ENCODE measurements at places on chromosomes 7 and 10. TPM values are rescaled to one million over a fixed set of nuclear protein-coding genes. Genes with fewer than 3 reads are reported as not detected.

DNA sequence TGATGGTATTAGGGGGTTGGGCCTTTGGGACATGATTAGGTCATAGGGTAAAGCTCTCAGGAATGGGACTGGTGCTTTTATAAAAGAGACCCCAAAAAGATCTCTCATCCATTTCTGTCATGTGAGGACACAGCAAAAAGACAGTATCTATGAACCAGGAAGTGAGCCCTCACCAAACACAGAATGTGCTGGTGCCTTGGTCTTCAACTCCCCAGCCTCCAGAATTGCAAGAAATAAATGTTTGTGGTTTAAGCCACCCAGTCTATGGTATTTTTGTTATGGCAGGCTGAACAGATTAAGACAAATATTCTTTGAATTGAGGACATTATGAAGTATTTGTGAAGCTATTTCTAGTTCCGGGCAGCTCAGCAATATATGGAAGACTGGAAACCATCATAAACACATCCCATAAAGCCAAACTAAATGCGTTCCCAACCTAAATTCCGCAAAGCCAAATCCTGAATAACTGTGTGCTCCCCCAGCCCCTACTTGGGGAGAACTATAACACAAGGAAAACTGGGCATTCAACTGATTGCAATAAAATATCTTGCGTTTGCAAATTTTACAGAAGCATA lies 153.7 kb downstream of the GALNT17 start:
- H3K4me3 ChIP-seq, result no peak overlapping the region
- no peaks in the 10 kb centered on the region for H3K36me3 ChIP-seq
- no peak overlapping the region for H3K27ac ChIP-seq
- H3K27me3 ChIP-seq, result no peaks in the 10 kb centered on the region

GRCh38 chr10:105288026-105288425 lies 646.9 kb downstream of the SORCS3 start:
- H3K27me3 ChIP-seq, result no peaks in the 10 kb centered on the region
- no peak for DNase-seq
- no peak overlapping the region for H3K27ac ChIP-seq
- H3K4me3 ChIP-seq, result no peak overlapping the region
- H3K4me1 ChIP-seq, result no peaks in the 10 kb centered on the region

DNA sequence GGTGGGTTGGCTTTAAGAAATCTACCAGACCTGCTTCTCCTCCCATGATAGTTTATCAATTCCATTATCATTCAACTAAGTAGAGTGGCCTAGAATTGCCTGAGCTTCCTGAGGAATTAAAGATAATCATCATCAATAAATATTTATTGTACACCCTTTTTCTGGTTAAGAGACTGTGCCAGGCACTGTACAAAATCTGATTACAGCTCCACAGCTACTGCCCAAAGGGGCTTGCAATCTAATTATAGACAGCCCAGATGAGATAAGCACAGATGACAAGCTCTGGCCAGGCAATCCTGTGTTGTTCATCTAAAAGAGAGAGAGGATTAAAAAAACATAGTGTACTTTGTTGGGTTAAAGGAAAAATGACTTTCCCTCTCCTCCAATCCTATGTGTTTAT lies 586.4 kb downstream of the GATA3 start:
- H3K4me3 ChIP-seq, result no peak overlapping the region
- no peak overlapping the region for H3K27ac ChIP-seq
- DNase-seq, result no peak
- H3K36me3 ChIP-seq, result no peaks in the 10 kb centered on the region
- no peaks in the 10 kb centered on the region for H3K27me3 ChIP-seq

DNA sequence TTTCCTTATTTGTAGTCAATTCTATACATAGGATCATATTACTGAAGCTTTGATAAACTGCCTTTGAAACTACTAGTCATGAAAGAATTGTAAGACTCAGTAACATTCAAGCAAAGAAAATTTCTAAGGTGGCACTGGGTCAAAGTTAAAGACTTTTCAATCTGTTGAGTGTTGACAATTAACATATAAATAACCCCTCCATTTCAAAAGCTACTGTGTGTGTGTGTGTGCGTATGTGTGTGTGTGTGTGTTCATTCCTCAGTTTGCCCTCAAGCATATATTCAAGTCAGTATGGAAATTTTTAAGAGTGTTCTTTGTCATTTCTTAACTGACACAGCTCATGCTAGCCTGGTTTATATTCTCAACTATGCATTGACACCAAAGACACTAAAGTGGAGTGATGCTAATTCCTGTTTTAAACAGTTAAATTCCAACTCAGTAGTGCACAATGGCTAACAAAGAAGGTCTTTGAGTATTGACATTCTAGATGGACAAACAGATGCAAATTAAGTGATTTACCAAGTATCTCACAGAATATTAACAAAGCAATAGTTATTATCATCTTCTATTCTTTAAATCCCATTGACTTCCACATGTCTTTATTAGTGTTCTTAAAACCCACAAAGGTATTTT lies 314.8 kb upstream of the GRM3 start:
- H3K27me3 ChIP-seq, result no peaks in the 10 kb centered on the region
- no peak overlapping the region for H3K27ac ChIP-seq
- no peaks in the 10 kb centered on the region for H3K4me1 ChIP-seq

DNA sequence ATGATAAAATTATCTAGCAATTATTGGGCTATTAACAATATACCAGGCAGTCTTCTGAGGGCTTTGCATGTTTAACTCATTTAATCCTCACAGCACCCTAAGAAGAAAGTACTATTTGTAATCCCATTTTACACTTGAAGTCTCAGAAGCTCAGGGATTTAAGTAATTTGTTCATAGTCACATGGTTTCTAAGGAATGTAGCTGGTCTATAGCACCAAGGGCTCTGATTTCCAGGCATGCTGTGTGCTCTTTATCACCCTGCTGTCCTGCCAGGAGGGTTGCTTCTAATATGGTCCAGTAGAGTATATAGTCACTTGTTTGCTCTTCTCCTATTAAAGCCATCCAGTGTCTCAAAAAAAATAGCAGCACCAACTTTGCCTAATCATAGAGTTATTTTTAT lies 417.2 kb downstream of the PLXDC2 start:
- no peak overlapping the region for H3K27ac ChIP-seq
- no peaks in the 10 kb centered on the region for H3K36me3 ChIP-seq
- H3K4me1 ChIP-seq, result no peaks in the 10 kb centered on the region
- no peak overlapping the region for H3K4me3 ChIP-seq

DNA sequence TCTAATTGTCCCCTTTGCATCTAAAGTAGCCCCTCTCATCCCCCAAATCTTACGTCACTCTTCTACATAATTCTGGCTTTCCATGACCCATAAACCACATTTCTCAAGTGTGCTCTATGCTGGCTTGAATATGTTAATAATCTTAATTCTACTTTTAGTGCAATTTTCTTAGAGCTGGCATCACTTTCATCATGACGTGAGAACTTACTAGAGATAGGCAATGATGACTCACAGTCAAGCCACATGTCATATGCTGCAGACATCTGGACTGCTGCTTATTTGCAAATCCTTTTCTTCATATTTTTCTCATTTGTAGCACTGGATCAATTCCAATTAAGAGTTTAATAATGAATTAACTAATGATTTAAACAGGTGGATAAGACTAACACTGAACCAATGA lies 260.7 kb upstream of the PRKCQ start:
- H3K4me1 ChIP-seq, result no peaks in the 10 kb centered on the region
- no peaks in the 10 kb centered on the region for H3K27me3 ChIP-seq
- H3K36me3 ChIP-seq, result no peaks in the 10 kb centered on the region
- H3K27ac ChIP-seq, result no peak overlapping the region
- H3K4me3 ChIP-seq, result no peak overlapping the region

DNA sequence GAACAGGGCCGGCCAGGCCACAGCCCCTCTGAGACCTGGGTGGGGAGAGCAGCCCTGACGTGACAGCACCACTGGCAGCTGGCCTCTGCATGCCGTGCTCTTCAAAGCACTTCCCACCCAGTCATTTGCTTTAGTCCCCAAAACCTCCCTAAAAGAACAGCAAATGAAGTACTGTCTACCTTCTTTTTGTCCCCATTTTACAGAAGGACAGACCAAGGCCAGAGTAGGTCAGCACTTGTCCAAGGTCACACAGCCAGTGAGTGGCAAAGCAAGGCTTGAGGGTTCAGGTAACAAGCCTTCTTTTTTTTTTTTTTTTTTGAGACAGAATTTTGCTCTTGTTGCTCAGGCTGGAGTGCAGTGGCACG lies 15.1 kb downstream of the ATP6V1F start:
- no peak overlapping the region for H3K27ac ChIP-seq
- no peak overlapping the region for H3K4me3 ChIP-seq
- H3K27me3 ChIP-seq, result no peaks in the 10 kb centered on the region
- peaks cover 3% of the 10 kb centered on the region for H3K4me1 ChIP-seq

Gene PRTFDC1
- 8.6 TPM for total RNA-seq
